Fibroblast of the conjunctiva (primary cell): ENCODE measurements at places on chromosomes 1 and 21.

DNA sequence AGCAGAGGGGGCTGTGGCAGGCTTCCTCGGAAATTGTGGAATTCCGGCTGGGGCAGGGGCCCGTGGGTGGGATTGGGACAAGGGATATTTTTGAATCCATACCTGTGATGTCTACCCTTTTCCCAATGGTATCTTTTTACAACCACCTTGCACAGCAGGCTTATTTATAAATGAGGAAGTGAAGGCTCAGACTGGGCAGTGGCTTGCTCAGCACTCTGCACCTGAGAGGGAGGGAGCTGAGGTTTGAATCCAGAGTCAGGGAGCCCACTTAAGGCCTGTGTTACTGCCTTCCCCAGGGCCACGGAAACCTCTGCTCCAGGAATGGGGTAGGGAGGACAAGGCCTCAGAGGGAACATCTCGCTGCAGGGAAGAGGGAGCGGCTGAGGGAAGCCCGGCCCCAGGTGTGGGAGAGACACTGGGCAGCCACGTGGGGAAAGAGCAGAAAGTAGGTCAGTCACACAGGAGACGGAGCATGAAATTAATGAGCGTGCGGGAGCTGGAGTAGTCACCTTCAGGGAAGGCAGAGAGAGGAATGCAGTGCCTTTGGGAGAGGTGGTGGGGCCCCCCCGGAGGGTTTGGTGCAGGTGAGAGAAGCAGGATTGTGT is 35.4 kb upstream of the SCMH1 start:
- DNase-seq, result no peak

DNA sequence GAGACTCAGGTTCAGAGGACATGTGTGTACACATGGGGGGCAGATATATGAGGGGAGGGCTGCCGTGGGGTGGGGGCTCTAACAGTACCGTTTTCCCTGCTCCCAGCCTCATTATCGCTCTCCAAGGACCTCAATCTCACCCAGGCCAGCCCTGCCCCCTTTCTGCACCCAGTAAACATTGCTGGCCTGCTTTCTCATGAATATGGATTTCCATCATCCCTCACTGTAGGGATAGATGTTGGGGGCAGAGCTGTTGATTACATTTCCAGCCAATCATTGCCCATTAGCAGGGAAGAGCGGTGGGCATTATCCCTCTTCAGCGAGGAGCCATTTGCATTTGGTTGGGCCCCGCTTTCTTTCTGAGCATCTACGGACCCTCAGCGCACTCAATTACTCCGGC is 273.8 kb downstream of the RPS6KC1 start:
- no peak for DNase-seq

- DNase-seq, result no peak
Measured at GRCh38 chr21:44423941-44424607, 31.2 kb upstream of the LRRC3 start.

DNA sequence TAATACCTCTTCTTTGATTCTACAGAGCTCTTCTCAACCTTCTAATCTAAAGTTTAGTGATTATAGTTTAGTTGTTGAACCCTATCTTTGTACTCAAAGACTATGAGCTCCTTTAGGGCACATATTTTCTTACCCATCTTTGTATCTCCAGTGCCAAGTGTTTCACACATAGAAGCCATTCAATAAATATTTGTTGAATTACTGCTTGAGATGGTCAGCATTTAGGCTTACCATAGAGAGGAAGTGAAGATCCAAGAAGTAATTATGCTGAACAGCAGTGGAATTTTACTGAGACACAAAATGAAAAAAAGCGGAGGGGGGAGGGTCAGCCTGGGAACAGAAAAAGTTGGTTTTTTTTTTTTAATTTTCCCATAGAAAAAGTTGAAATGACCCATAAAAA is 21.9 kb downstream of the PIK3R3 start:
- DNase-seq, result no peak

DNA sequence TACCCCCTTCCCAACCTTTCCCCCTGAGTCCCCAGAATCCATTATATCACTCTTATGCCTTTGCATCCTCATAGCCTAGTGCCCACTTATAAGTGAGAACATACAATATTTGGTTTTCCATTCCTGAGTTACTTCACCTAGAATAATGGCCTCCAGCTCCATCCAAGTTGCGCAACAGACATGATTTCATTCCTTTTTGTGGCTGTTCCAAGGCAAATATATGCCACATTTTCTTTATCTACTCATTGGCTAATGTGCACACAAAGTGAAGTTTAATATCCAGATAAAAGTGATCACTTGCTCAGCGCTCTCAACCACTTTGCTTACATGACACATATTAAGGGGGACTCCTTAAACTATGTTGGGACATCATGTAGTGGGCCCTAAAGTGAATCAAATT is 72.4 kb upstream of the TIAM1 start:
- DNase-seq, result peak; percentile 9

DNA sequence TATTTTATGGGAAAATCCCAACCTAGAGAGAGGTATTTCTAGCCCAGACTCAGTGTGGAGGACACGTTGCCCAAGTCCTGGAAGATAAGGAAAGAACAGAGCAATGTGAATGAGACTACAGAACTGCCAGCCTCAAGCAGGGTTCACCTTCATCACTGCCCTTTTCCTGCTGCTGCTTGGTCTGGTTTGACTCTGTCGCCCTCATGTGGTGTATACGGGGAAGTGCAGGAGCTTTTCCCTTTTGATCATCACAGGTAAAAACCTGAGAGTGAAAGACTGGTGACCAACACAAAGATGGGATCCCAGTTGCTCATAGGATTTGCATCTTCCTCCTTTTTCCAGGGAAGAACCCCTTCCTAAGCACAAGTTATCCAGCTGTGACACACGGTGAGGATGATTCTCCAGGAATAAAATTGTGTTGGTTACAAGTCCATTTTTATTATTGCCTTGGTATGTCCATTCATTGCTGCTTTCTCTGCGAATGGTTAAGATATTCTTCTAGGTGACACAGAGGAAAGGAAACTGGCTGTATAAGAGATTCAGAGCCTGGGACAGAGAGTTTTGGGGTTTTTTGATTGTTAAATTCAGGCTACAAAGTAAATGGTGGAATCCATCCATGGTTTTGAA is 89.5 kb upstream of the CD53 start:
- peak; percentile 35 for DNase-seq

DNA sequence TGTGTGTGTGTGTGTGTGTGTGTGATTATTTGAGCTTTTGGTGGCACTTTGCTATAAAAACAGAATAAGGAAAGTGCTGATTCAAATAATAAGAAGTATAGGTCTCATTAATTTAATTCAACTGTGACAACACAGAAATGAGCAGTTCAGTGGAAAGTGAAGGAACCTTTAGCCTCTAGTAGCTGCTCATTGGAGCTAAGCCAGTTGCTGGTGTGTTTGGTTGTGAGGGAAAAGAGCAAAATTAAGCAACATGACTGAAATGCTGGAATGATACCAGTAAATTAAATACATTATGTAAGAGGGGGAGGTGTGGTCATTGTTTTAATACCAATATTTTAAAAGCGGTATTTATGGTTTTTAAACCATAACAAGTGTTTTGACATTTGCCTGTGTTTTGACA is 55.2 kb downstream of the KIAA0040 start:
- DNase-seq, result no peak

- DNase-seq, result no peak
Measured at GRCh38 chr1:168386949-168387586, 106.4 kb downstream of the TBX19 start.

DNA sequence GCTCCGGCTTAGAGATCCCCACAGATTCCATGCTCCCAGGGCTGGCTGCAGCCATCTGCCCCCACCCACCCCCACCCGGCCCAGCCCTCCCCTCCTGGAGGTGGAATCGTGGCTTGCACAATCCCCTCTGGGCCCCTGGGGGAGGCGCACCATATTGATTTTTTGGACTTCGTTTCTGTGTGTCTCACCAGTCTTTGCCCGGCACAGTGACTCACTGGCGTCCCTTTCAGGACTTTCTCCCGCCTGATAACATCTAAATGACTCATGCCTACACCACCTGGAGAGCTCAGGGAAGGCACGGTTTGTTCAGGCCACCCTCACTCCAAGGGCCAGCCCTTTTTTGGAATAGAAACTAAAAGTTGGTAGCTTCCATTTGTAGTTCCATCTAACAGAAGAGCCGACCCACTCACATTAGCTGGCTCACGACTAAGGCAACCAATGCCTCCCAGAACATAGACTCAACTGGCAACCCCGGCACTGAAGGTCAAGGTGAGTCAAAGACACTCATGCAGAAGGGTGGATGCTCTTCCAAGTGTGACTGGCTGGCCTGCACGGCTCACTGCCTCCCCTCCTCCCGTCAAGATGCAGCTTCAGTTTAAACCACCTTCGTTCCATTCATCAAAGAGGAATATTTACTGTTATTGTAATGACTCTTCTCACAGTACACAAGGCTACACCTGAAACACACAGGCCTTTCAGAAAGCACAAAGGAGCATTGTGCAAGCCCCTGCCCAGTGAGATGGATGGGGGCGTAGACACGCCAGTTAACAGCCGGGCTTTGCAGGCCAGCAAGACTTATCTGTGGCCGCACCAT is 18.1 kb upstream of the ETS2 start:
- DNase-seq, result no peak

DNA sequence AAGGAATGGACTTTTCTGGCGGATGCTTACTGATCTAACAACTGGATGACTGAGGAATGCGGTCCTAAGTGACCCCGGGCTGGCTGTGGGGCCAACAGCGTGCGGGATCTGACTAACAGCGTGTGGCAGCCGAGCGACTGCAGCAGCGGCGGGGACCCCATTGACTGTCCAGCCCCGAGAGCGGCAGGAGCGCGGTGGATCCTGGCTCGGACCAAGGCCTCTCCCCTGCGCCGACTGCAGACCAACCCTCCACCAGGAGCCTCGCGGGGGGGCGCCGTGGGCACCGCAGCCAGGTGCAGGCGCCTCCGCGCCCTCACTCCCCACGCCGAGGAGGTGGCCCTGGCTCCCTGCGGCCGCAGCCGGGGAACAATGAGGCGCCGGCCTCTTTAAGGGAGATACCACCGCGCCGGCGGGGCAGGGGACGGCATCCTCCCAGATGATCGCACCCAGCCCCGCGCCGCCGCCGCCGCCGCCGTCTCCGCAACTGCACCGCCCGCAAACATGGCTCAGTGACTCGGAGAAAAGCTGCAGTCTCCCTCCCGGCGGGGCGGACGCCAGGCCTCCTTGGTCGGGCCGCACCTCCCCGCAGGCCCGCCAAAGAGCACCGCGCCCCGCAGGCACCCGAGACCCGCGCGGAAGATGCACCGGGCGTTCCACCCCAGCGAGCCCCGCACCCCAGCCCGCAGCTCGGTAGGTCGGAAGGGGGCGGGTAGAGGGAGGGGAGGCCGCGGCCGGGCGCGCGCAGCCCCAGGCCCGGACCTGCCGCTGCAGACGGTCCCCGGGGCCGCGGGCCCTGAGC is 694 bp upstream of the PDIK1L start:
- DNase-seq, result no peak

DNA sequence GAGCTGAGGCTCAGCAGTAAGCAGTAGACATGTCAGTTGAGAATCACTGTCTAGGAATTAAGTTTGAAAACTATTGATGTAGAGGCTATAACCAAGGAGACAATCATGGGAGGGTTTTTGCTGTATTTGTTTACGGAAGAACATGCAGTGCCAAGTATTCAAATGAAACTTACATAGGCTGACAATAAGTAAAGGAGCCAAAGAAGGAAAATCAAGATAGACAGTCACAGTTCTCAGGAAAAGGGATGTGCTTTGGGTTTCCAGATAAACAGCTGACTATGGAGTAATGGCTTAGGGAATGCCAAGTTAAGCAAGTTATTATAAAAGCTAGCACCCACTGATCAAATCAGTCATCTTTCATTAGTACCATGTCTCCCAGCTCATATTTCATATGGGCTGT is 21.5 kb downstream of the GNG12 start:
- DNase-seq, result no peak

DNA sequence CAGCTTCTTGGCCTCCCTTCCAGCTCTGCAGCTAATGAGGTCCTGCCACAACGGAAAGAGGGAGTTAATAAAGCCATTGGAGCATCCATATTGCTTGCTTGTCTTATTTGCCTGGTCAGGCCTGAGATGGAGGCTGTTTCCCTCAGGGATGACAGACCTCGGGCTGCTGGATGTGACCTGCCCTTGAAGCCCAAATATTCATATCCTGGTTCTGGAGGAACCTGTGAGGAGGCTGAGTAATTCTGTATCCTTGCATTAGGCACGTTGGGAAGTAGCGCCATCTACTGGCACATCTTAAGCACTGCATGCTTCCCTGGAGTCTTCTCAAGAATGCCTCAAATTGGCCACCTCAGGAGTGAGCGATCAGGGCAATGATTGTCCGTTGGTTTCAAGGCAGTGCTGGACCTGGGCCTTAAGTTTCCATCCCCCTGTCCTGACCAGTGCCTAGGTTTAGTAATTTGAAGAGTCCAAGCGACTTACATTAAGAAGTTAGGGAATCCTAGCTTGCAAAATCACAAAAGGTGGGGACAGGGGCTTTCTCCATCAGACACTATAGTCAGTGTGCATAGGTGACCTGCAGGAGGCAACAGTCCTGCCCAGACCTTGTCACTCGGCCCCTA is 13.8 kb upstream of the NASP start:
- no peak for DNase-seq

- no peak for DNase-seq
Measured at GRCh38 chr1:163056831-163057230, 12.3 kb upstream of the RGS4 start.

GRCh38 chr1:116401646-116402176 is 28.7 kb downstream of the ATP1A1 start:
- no peak for DNase-seq

DNA sequence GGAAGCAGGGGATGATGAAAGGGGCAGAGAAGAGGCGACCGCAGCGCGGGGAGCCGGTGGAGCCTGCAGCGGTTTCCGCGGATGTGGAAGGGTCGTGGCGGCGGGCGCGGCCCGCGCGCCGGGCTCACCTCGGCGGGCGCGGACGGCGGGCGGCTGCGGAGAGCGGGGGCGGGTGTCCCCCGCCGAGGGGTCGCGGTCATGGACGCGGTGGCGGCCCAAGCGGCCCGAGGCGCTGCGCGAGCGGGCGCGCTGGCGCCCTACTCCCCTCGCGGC is 572 bp downstream of the LPGAT1 start:
- DNase-seq, result no peak

DNA sequence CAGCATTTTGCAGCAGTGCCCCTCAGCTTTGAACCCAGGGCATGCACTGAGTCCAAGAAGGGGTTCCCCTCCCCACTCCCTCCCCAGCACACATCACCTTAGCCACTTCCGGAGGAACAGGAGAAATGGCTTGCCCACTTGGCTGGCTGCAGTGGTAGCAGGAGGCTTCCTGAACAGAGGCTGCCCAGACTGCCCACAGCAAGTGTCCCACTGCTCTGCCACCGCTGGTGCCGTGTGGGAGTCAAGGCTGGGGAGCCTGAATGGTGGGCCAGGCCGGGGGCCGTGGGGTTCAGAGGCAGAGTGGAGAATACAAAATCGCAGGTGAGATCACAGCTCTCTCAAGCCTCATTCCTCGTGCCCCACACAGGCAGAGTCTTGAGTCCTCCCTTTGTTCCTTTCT is 34.5 kb downstream of the CD247 start:
- no peak for DNase-seq

GRCh38 chr1:109213345-109213823 is 334 bp upstream of the SARS1 start:
- no peak for DNase-seq

GRCh38 chr1:4786055-4786454 is 131.6 kb downstream of the AJAP1 start:
- no peak for DNase-seq
